ENCODE measurements at places on chromosomes 5 and 9.

DNA sequence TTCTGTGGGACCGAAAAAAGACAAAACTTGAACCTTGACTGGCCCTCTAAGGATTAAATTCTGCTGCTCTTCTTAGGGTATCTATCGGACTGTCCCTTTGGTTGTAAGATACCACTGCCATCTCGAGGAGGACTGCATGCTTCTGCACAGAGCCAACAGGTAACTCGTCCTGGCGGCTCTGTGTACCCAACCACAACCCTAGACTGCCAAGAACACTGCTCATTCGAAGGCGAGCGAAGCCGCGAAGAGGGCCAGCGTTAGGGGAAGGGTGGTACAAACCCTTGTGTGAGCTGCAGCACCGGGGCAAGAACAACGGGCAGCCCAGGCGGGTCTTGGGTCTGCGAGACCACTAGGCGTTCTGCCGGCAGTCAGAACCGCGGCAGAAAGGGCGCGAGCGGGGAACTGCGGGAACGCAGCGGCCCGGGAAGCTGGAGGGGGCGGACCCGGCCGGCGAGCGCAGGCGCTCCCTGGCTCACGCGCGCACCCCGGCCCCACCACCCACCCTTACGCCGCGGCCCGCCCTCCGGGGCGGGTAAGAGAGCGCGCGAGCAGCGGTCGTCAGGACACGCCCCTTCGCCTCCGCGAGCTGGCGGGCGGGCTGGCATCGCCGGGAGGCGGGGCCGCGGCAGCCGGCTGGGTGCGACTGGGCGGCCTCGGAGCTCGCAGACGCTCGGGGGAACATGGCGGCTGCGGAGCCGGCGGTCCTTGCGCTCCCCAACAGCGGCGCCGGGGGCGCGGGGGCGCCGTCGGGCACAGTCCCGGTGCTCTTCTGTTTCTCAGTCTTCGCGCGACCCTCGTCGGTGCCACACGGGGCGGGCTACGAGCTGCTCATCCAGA is at the start of gene ISOC1:
Gene ISOC1 (plus strand): TSS at position 663 of the 837 bp plus-strand sequence. CDS start 18 bp downstream, at position 681.
- DNase-seq: peak; percentile 90
- no peaks in the 10 kb centered on the region for H3K36me3 ChIP-seq
- peak within 1 kb of the TSS; percentile 46 for H3K27ac ChIP-seq
- H3K4me1 ChIP-seq: no peaks in the 10 kb centered on the region
- peak within 1 kb of the TSS; percentile 94 for H3K4me3 ChIP-seq

DNA sequence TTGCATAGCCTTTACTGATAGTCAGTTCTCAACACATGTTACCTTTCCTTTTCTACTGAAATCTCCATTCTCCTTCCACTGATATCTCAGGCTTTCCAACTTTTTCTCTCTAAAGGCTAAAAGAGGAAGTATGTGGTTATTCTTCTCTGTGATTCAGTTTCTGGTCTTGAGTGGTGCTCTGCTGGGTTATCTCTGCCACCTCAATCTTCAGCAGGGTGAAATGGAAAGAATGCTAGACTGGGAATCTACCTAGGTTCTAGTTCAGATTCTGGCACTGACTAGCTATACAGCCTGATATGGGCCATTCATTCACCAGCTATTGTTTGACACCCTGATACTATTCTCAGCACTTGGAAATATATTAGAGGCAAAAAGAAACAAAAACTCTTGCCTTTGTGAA is 124.9 kb upstream of the GRIA1 start:
- no peaks in the 10 kb centered on the region for H3K27me3 ChIP-seq
- no peak overlapping the region for H3K27ac ChIP-seq
- DNase-seq: no peak
- no peak overlapping the region for H3K4me3 ChIP-seq

- no peaks in the 10 kb centered on the region for H3K36me3 ChIP-seq
- H3K4me1 ChIP-seq: peaks cover 16% of the 10 kb centered on the region
- H3K27ac ChIP-seq: peak overlapping the region; percentile 28
- no peak overlapping the region for H3K4me3 ChIP-seq
These were observed 113.3 kb upstream of the SLC1A3 start for GRCh38 chr5:36492984-36493654.

DNA sequence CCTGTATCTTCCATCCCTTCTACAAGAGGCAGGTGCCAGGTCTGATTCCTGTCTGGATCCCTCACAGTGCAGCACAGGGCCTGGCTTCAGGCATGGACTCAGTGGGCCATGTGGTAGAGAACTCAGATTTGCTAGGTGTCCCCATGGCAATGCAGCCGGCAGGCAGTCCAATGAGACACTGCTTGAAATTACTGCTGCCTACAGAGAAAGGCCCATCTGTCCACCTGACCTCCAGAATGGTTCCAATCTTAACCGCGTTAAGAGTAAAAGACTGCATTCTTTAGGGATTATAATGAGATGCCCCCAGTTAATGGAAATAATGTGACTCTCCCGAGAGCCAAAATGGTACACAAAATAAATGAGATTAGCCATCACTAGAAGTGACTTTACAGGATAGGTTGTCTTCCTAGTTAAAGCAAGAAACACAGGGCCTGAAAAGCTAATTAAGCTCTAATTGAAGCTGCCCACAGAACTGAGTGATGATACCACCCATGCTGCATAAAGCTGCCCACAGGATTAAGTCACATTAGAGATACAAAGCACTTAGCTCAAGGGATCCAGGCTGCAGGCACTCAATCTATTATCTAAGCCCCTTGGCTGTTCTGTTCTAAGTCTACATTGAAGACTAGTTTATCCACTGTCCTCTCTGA is 11.4 kb downstream of the FAM193B start:
- no peaks in the 10 kb centered on the region for H3K27me3 ChIP-seq
- no peak overlapping the region for H3K4me3 ChIP-seq
- H3K36me3 ChIP-seq: peaks cover 14% of the 10 kb centered on the region

- H3K4me3 ChIP-seq: no peak overlapping the region
- peak overlapping the region; percentile 94 for H3K27ac ChIP-seq
- no peaks in the 10 kb centered on the region for H3K27me3 ChIP-seq
- peaks cover 15% of the 10 kb centered on the region for H3K4me1 ChIP-seq
These were observed 211.9 kb downstream of the NXNL2 start for GRCh38 chr9:88746743-88747398.

DNA sequence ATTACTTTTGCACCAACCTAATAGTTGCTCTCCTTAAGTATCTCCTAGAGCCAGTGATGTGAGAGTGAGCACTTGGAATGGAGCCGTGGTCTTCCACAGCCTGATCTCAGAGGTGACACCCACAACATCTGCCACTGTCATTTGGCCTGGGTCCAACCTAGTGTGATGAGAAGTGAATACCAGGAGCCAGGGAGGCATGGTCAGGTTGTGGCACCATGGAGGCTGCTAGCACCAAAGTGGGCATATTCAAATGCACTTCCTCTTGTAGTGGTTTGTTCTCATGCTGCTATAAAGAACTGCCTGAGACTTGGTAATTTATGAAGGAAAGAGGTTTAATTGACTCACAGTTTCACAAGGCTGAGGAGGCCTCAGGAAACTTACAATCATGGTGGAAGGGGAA is 22.6 kb upstream of the CEP72 start:
- H3K27ac ChIP-seq: no peak overlapping the region
- no peak overlapping the region for H3K4me3 ChIP-seq
- H3K4me1 ChIP-seq: no peaks in the 10 kb centered on the region

GRCh38 chr5:53287573-53287972 is 178.0 kb upstream of the MOCS2 start:
- no peak overlapping the region for H3K27ac ChIP-seq
- H3K4me3 ChIP-seq: no peak overlapping the region
- DNase-seq: no peak
- no peaks in the 10 kb centered on the region for H3K4me1 ChIP-seq
- H3K36me3 ChIP-seq: no peaks in the 10 kb centered on the region
- no peaks in the 10 kb centered on the region for H3K27me3 ChIP-seq

GRCh38 chr9:135960411-135961276 is 529 bp downstream of the UBAC1 start:
- no peaks in the 10 kb centered on the region for H3K36me3 ChIP-seq
- DNase-seq: peak; percentile 58
- H3K27ac ChIP-seq: no peak overlapping the region
- H3K27me3 ChIP-seq: peaks cover 22% of the 10 kb centered on the region

DNA sequence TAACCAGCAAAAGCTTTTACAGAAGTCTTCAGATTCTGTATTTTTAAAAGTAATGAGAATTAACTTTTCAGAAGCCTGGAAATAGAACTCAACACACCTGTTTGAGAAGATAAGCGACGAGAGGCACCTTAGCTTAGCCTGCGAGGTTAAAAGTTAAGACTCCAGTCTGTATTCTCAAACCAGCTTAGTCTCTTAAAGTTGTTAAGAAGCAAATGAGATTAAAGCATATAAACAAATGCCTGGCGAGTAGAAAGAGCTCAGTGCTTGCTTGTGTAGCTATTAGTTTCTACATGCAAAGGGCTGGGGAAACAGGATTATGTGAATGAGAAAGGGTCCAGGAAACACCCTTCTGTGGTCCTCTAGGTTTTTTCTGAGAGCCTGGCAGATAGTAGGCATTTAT is 51.7 kb downstream of the MTAP start:
- no peak overlapping the region for H3K27ac ChIP-seq
- no peaks in the 10 kb centered on the region for H3K27me3 ChIP-seq
- H3K4me1 ChIP-seq: peaks cover 1% of the 10 kb centered on the region
- H3K4me3 ChIP-seq: no peak overlapping the region
- peak; percentile 12 for DNase-seq

- peak; percentile 30 for DNase-seq
- no peak overlapping the region for H3K27ac ChIP-seq
- H3K4me1 ChIP-seq: no peaks in the 10 kb centered on the region
These were observed 92.2 kb upstream of the MAMDC2 start for GRCh38 chr9:69951411-69951810.

- no peaks in the 10 kb centered on the region for H3K27me3 ChIP-seq
- DNase-seq: no peak
- H3K27ac ChIP-seq: no peak overlapping the region
- H3K4me1 ChIP-seq: no peaks in the 10 kb centered on the region
These were observed 14.7 kb downstream of the ERP44 start for GRCh38 chr9:100084128-100084453.

GRCh38 chr5:159864885-159865691 is 51.2 kb upstream of the ADRA1B start:
- no peak for DNase-seq
- H3K27ac ChIP-seq: no peak overlapping the region
- H3K4me1 ChIP-seq: no peaks in the 10 kb centered on the region
- no peaks in the 10 kb centered on the region for H3K36me3 ChIP-seq
- H3K27me3 ChIP-seq: peaks cover 6% of the 10 kb centered on the region

GRCh38 chr5:95832664-95833063 is 10.1 kb upstream of the GLRX start:
- H3K27ac ChIP-seq: no peak overlapping the region
- H3K4me1 ChIP-seq: peaks cover 3% of the 10 kb centered on the region
- no peak for DNase-seq
- H3K27me3 ChIP-seq: no peaks in the 10 kb centered on the region

GRCh38 chr5:54518818-54519508 is 1.4 kb downstream of the SNX18 start:
- H3K27ac ChIP-seq: no peak overlapping the region
- peak overlapping the region; percentile 95 for H3K4me3 ChIP-seq
- H3K4me1 ChIP-seq: peaks cover 28% of the 10 kb centered on the region
- peaks cover 11% of the 10 kb centered on the region for H3K36me3 ChIP-seq
